Anterior cingulate cortex (tissue), 58 donors: ENCODE measurements at places on chromosomes 3 and 15.

- no peak for DNase-seq
Measured at GRCh38 chr15:58536414-58536813, 104.6 kb downstream of the LIPC start.

DNA sequence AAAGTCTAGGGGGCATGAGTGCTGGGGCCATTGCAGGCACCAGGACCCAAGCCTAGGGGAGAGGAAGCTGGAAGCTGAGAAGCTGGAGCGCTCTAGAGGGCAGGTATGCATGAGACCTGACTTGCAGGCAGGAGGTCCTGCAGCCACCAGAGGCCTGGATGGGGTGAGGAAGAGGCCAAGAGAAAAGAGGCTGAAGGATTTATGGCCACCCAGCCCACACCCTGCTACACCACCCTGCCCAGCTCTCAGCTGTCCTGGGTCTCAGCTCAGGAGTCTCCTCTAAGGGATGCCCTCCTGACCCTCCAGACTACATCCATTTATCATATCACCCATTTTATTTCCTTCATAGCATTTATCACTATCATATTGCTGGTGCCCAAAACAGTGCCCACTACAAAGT, 36.5 kb downstream of the RPN1 start:
- no peak for DNase-seq

DNA sequence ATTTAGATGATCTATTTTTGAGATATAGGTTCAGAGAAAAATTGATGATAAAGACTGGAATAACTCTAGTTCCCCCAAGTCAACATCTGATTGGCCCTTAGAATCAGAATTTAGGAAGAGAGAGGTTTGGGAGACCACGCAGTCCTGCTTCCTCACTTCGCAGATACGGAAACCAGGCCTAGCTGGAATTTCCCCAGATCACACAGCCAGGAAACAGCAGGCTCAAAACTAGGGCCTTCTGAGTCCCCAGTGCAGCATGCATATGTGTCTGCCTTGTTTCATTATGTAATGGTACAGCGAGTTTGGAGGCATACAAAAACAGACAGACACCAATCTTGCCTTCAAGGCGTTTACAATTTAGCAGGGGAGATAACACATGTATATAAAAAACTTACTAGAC, 177.1 kb upstream of the ICE2 start:
- no peak for DNase-seq

DNA sequence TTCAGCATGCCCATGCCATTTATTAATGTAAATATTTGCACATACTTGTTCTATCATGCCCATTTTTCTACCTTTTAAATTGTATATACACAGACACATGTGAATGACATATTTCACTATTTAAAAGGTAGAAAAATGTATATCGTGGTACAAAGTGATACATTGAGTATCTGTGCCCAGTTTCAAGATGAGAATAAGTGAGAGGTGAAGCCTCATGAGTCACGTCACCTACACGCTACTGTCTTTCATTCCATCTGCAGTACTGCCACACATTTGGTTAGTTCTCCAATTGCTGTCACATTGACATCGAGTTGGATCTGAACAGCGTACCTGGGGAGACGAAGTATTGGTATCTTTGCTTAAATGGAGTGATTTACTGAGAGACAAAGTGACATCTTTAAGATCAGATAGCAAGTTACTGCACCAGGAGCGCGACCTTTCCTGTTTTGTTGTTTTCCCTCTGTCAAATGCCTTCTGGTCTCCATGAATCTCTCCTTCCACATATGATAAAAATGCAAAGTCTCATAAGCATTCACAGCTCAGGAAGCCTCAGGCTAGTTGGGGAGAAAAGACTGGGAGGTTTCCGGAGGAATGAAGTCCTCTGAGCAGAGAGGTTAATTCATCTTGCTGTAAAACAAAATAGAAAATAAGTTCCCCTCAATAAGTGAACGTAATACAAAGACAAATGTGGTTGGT, 12.0 kb downstream of the GREM1 start:
- DNase-seq, result no peak

GRCh38 chr3:79954756-79955155, 187.0 kb upstream of the ROBO1 start:
- no peak for DNase-seq

GRCh38 chr15:72813345-72814004, 29.9 kb upstream of the ADPGK start:
- no peak for DNase-seq

GRCh38 chr15:59251001-59251845, 44.6 kb downstream of the LDHAL6B start:
- DNase-seq, result no peak

DNA sequence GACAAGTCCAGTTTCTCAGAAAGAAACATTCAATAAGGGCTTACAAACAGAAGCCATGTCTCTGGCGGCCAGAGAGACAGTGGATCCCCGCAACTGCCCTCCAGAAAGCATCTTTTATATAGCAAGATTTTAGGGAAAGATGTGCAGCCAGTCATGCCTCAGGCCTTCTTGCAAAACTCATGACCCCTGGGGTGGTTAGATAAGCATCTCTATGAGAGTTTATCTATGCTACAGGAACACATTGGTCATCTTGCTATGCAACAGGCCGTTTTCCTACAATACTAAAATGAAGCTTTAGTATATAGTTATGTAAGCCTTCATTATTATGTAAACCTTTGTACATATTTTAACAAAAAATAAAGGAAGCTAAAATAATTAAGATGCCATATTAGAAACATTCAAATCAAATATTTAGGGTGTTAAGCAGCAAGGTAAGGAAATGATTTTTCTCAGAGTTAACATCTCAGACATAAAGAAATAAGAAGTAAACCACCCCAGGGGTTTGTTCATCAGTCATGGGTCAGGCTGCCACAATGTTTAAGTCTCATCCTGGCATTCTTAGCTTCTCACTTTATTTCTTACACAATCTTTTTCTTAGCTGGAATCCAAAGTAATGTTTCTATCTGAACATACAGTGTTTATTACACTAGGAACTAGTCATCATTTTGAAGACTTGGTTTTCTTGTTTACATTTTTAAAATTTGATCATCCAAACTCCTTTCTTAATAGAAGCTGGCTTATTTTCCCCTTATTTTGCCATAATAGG, 6.3 kb upstream of the FSIP1 start:
- no peak for DNase-seq

DNA sequence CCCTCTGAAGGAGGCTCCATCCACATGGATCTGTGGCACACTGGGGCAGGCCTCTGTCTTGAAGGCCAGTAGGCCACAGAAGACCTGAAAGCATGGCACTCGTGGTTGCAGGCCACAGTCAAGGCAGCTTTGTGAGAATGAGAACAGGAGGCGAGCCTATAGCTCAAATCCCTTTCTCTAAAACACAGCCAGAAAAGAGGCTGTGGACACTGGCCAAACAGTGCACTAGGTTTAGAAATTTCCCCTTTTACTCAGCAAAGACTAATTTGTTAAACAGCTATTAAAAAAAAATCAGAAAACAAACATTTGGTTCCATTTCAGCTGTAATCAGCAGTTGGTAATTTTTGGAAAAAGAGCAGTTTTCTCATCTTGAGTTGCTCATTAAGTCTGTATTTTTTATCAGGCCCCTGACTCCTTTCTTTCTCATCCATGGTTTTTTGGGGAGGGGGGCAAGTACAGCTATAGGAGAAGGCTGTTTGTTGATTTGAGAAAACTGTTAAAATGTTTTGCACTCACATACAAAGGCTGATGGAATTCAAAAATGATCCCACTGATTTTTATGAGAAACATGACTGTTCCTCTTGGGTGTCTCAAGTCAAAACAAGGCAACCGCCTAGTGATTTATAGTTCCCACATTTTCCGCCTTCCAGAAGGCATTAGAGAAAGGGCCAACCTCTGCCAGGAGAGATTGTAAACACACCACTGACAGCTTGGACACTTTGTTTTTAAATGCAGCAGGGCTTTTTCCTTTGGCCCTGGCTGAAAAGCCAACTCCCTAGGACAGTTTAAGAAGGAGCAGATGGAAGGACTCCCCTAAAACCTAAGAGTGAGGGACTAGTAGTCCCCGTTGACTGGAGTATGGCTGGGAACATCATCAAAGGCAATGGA, 28.1 kb downstream of the PARP16 start:
- DNase-seq, result no peak

DNA sequence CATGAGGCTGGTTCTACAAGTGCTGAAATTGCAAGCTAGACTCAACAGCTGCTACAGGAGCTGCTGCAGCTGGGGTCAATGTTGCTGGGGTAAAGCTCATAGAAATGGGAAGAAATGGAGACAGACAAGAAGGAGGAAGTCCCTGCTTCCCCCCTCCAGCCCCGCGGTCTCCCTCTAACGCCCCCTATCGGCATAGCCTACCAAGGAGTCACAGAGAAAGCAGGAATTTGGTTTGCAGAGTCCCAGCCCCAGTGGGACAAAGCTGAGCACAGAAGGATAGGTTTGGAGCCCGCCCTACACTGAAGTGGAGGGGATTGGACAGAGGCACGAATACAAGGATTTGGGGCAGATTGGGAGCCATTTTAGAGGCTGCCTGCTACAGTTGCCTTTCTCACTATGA, 176.9 kb upstream of the ANKRD28 start:
- no peak for DNase-seq

GRCh38 chr3:105996781-105997180, 128.0 kb upstream of the CBLB start:
- DNase-seq, result no peak

DNA sequence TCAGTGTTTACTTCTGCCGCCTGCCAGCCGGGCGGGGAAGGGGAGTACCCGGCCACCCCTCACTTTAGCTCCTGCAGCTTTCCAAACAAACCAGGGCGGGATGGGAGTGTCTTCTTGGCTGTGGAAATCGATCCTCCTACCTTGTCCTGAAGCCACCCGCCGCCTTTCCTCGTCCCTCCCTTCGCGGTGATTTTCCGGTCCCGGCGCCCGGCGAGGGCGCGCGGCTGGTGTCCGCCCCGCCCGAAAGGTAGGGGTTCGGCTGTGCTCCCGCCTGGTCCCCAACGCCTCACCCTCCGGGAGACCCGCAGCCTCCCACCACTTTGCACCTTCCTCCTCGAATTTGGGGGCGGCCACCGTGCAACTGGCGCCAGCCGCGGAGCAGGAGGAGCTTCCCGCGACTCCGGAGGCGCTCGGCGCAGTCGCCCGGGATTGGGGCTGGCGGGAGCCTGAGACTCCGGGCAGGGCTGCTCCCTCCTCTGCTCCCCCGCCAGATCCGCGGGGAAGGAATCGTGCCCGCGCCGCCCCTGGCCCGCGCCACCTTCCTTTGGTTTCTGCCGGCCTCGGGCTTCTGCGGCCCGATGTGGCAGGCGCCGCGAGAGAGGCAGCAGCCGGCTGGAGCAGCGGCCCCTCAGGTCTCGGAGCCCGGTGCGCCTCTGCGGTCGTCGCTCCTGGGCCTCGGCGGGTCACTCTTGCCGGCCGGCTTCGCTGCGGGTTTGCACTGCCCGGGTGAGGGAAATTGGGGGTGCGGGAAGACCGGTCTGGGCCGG, 30.7 kb upstream of the ST3GAL6 start:
- peak; percentile 52 for DNase-seq

GRCh38 chr3:120763601-120764000, 21.1 kb downstream of the GTF2E1 start:
- no peak for DNase-seq

GRCh38 chr3:31680072-31680870, 147.5 kb downstream of the STT3B start:
- DNase-seq, result no peak

DNA sequence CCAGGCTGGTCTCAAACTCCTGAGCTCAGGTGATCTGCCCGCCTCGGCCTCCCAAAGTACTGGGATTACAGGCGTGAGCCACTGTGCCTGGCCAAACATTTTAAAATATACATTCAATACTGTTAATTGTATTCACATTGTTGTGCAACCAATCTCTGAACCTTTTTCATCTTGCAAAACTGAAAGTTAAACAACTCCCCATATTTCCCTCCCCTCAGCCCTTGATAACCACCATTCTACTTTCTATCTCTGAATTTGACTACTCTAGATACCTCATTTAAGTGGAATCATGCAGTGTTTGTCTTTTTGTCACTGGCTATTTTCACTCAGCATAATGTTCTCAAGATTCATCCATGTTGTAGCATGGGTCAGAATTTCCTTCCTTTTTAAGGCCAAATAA, 30.0 kb downstream of the HMCES start:
- DNase-seq, result no peak

DNA sequence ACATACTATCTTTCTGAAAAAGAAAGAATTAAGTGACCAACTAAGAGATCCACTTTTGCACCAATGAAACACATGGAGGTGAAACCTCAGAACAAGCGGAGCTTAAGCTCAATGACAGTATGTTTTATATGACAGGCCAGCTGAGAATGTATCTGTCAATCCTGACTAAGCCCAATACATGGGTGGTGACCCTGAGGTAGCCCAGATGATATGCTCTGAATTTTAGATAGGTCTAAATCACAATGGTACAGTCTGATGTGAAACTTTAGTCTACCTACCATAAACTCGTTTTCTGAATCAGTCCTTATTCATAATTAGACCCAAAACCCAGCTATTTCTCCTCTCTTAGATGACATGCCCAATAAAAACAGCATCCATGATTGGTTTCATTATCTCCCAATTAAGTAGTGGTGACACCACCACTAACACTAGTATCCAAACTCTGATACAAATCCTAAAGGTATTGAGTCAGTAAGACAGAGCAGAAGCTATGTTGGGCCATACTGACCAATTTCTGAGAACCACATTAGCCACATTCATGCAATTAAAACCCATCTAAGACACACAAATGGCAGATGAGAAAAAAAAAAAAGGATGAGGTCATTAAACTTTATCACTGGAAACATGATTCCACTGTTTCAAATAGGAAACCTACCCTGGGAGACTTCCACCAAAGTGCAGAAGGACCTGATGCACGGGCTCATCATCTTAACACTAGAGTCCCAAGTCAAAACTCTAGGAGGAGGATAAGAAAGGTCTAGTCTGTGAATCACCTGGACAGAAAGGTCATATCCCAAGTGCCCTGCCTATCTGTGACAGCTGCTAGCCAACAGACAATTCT, 20.6 kb downstream of the CMTM6 start:
- no peak for DNase-seq

GRCh38 chr15:40847223-40847961, 3.5 kb downstream of the SPINT1 start:
- DNase-seq, result peak; percentile 14

- DNase-seq, result no peak
Measured at GRCh38 chr15:85104584-85104983, 122.9 kb downstream of the PDE8A start.

- no peak for DNase-seq
Measured at GRCh38 chr3:78762121-78762520, 1005.7 kb downstream of the ROBO1 start.

GRCh38 chr3:154955907-154956533, 124.1 kb upstream of the MME start:
- no peak for DNase-seq

GRCh38 chr3:62567097-62568021, 194.0 kb upstream of the FEZF2 start:
- DNase-seq, result no peak

- DNase-seq, result no peak
Measured at GRCh38 chr3:43871627-43872245, 181.0 kb downstream of the ABHD5 start.

- no peak for DNase-seq
Measured at GRCh38 chr3:149542375-149543312, 68.1 kb downstream of the TM4SF4 start.

- no peak for DNase-seq
Measured at GRCh38 chr3:131796111-131796510, 238.7 kb downstream of the CPNE4 start.
